LNCaP clone FGC (cell line): ENCODE measurements at places on chromosomes 3 and 15.

- DNase-seq: no peak
Observed at GRCh38 chr3:48595526-48596121, 495 bp upstream of the COL7A1 start.

GRCh38 chr3:98482717-98483482, 14.6 kb upstream of the OR5K2 start:
- peak; percentile 86 for DNase-seq

DNA sequence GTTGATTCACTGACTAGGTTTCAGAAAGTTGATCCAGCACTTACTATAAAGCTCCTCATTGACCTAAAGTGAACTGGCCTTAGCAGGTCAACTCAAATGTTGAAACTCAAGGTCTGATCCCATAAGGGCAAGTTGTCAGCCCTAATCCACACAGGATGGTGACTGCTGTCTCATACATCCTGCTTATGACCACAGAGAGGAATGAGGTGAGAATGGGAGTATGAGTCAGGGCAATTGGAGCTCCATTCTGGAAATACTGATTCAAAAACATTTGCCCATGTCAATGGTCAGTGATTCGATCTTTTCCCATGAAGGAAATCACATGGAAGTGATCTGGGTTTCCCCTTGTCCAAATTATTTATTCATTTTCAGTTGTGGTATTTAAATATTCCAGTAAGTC, 78.7 kb downstream of the ZNF385D start:
- no peak for DNase-seq

DNA sequence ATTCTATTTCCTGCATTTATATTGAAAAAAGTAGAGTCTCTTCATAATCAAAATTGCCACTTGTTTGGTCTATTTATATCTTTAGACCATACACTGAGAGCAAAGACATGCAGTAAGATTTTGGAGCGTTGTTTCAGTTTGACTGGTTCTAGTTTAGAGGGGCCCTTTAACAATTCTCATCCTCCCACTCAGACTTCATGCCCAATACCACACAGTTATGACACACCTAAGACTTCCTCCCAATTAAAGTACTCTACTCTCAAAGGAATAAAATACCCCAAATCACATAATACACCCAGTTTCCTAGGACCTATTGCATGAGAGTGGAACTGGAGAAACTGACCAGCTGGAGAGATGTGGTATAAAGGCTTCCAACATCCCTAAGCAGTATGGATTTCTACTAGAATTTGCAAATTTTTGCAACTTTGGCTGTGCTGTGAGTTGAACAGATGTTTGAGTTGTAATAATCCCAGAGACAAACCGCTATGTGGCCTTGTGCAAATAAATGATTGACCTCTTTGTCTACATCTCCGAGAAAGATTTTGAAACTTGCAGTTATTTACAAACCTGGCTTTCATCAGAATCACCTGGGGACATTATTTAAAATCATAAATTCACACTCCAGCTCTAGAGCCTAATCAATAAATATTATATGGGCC, 170.0 kb upstream of the ROBO2 start:
- no peak for DNase-seq

- DNase-seq: no peak
Observed at GRCh38 chr3:106172101-106172500, 303.3 kb upstream of the CBLB start.

- DNase-seq: no peak
Observed at GRCh38 chr3:94359996-94360395, 297.1 kb downstream of the NSUN3 start.

GRCh38 chr3:177931346-177931745, 604.9 kb upstream of the KCNMB2 start:
- DNase-seq: no peak

DNA sequence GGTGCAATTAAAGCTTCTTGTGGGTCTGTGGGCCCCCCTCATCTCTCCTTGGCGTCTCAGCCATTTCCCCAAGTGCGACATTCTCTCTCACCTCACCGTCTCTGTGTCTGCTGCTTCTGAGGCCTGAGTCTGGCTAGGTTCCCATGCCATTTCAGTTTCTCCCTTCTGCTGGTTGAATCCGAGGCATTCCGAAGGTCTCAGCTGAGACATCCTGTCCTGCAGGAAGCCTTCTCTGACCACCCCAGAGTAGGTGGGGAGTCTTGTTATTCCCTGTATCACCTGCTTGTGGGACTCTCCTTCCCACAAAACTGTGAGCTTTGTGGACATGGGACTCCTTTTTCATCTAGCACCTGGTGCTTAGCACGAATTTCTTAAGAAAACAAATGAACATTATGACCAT, 78.3 kb downstream of the ASB7 start:
- DNase-seq: no peak

DNA sequence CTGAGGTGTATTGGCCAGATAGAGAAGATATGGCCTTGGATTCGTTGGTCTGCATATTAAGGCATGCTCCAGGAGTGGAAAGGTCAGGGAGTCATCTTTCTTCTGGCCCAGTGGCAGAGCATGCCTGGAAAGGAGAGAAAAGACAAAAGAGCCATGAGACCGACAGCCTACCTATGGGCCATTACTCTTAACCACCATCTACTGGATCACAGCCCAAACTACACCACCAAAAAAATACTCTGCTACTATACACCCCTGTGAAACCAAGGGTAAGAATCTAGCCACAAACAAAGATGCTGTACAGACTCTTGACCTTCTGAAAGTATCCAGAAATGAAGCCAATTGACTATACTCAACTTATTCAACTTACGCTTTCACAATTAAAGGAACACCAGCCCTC, 96.1 kb upstream of the PLSCR5 start:
- no peak for DNase-seq

GRCh38 chr3:21310161-21310560, 440.8 kb downstream of the ZNF385D start:
- DNase-seq: no peak

GRCh38 chr3:141391298-141391990, 23.1 kb downstream of the ZBTB38 start:
- no peak for DNase-seq

DNA sequence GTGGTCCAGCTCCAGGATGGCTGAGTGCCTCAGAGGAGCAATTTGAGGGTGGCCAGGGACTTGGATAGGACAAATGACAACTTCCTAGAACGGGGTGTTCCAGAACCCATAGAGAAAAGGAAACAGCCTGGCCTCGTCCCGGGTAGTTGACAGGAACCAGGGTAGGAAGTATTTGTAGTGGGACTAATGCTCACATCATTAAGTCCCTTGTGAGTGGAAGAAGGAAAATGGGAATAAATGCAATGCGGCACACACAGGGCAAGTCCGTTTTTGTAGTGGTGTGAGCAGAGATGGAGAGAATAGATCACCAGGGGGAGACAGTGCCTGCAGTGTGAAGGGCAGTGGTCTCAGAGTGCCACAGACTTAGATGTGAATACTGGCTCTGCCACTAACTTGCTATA, 19.6 kb downstream of the TIMP4 start:
- DNase-seq: no peak

GRCh38 chr3:156553705-156554356, 1.1 kb downstream of the SSR3 start:
- DNase-seq: no peak

DNA sequence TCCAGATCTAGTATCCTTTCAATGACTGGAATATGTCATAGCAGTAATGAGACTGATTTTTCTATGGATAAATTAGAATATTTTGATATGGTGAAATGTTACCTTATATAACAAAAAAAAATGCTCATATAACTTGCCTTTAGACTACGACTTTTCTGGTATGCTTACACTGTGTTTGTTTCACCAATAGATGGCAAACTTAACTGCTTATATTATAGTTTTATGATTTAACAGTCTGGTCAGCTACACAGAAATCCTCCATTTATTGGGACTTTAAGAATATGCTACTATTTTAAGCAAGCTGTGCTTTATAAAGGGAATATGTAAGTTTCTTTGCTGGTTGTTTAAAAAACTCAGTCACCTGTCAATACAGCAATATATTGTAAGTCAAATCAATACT, 205.6 kb downstream of the VGLL3 start:
- DNase-seq: no peak

DNA sequence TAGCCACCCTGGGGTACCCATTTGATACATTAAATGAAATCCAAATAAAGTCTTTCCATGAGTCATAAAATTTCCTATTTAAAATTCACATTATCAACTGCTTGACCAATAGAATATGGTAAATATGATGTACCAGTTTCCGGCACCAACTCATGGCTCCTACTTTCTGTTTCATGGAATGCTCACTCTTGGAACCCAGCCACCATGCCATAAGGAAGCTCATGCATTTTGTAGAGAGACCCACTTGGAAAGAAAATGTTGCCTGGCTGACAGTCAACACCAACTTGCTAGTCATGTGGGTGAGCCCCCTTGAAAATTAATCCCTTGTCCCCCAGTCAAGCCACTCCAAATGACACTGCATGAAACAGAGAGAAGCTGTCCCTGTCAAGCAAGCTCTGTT, 57.2 kb downstream of the WWTR1 start:
- DNase-seq: no peak

- no peak for DNase-seq
Observed at GRCh38 chr15:60647246-60647645, 168.3 kb upstream of the ICE2 start.

DNA sequence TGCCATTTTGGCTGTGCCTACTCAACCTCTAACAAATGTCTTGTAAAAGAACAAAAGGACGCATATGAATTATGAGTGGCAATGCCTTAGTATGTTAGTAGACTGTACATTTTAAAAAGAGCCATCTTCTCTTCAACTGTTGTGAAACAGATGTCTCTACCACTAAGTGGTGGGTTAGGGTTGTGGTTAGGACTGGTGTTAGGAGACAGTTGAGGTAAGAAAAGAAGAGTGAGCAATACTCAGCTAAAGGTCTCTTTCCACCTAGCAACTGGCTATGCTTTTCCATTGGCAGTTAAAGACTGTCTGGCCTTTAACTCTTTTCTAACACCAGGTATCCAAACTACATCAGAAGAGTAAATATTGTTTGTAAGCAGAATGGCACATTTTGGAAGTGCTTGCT, 221.7 kb upstream of the TBC1D5 start:
- DNase-seq: no peak

GRCh38 chr15:31016446-31016915, 25.1 kb upstream of the MTMR10 start:
- no peak for DNase-seq

- DNase-seq: no peak
Observed at GRCh38 chr3:122515870-122516269, 1.1 kb upstream of the KPNA1 start.

DNA sequence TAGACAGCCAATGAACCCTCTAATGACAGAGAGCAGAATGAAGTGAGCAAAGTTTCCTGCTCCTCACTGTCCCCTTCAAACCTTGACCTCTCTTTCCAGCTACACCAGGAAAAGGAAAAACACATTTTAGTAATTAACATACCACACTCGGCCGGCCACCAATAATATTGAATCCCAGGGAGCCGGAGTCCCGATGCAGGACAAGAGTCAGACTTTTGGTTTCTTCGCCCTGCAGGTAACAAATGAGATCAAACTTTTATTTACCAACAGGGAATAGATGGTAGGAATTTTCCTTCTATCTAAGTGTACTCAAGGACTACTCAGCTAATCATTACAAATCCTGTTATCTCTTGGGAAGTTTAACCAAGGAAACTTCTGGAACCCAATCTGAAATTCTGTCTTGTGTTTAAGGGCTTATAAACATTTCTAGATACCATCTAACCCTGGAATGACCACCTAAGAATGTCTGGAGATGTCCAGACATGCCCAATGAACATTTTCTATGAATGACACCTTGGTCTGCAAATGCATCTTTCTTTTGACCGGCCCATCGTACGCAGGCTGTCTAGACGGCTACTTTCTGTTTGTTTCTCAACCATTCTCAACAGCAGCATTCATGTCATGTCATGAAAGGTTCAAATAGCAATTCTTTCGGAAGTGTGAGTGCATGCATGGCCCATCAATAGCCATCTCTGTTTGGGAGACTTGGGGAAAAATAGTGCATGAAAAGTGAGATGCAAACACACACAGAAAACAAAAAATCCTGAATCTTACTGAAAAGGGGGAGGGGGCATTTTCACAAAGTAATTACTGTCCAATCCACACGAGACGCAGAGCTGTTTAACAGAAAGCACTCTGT, 16.1 kb downstream of the PDZRN3 start:
- DNase-seq: no peak

DNA sequence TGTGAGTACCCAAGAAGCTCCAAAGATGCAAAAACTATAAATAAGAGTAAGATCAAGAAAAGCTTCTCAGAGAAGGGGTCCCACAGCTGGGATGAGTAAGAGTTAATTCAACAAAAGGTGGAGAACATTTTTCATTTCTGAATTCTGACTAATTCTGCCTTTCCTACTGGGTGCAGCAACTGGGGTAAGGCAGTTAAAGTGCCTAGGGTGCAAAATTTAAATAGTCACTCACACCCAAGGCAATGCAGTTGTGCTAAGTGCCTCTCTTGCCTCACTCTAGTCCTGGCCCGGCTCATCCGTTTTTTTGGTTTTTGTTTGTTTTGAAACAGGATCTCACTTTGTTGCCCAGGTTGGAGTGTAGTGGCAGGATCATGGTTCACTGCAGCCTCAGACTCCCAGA, 240.2 kb downstream of the TP63 start:
- DNase-seq: no peak

DNA sequence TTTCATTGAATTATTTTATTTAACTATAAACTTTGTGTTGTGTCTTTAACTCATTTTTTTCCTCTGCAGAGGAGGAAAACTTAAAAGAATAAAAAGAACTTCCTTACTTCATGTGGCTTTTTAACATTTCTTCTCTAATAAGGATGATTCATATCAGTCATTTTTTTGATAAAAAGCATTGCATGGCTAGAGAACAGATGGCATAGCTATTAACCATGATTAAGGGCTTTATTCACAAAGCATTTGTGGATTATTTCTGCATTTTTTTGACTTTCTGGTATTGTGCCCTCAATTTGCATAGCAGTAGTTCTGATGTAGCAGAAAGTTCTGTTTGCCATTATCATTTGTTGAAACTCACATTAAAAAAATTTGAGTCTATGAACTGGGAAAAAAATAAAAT, 540.8 kb downstream of the SI start:
- no peak for DNase-seq

DNA sequence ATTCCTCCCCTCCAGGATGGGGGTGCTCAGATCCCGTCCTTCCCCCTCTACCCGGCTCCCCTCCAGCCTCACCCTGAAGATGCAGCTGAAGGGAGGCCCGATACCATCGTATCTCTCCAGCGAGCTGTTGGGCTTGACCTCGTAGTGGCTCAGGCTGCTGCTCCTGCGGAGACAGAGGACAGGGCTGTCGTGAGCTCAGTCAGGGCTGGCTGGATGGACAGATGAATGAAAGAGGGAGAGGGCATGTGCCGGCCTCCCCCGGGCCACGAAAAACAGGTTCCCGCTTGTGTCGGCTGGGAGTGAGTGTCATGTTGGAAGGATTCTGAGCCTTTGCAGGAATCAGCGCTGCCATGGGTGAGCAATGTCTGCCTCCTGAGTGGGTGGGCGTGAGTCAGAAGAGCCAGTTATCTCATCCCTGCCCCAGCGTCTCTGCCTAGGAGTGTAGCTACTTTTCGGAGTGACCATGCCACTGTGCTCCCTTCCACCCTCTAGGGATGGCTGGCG, 35.2 kb downstream of the FEM1B start:
- DNase-seq: no peak

DNA sequence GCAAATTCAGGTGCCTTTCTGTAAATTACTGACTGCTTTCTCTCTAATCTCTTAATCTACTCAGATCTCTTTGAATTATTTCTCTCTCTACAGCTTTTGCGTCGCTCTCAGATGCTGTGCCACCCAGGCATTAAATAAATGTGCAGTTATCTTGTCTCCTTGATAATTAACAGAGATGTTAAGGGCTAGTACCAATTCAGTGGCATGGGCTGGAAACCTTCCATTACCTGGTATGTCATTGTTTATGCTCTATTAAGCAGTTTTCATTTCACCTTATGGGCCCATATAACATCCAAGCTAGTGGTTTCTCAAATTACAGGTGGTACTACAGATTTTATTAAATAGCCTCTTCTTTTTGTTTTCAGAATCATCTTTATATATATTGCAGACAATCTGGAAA, 66.0 kb downstream of the PEX5L start:
- no peak for DNase-seq
